Activated CD4-positive, alpha-beta T cell treated with anti-CD3 and anti-CD28 coated beads for 36 hours (primary cell): ENCODE measurements at places on chromosomes 3 and 15. TPM values are rescaled to one million over a fixed set of nuclear protein-coding genes. Genes with fewer than 3 reads are reported as not detected.

PAQR9 gene
- total RNA-seq: not detected

CCNB2 gene
- total RNA-seq: 75.3 TPM

SCAANT1 gene
- total RNA-seq: not detected

P2RY13 gene
- not detected for total RNA-seq

STRC gene
- total RNA-seq: 0.66 TPM

SPG11 gene
- 88.7 TPM for total RNA-seq

LSM3 gene
- 30.2 TPM for total RNA-seq

GHSR gene
- total RNA-seq: not detected

SYNPR gene
- not detected for total RNA-seq

UNC13C gene
- total RNA-seq: not detected

MED12L gene
- 3.0 TPM for total RNA-seq

SLC9C1 gene
- not detected for total RNA-seq

NR2F2 gene
- total RNA-seq: not detected

CIDEC gene
- not detected for total RNA-seq

RFC4 gene
- 130 TPM for total RNA-seq

SHC4 gene
- total RNA-seq: 1.4 TPM

MASP1 gene
- not detected for total RNA-seq

ZNF717 gene
- total RNA-seq: 13.1 TPM

EPHB3 gene
- not detected for total RNA-seq

DPPA4 gene
- 1.5 TPM for total RNA-seq

CRYGS gene
- total RNA-seq: 1.7 TPM

PTPRG gene
- 0.32 TPM for total RNA-seq

RBPMS2 gene
- total RNA-seq: not detected

ITIH1 gene
- not detected for total RNA-seq

CCRL2 gene
- total RNA-seq: 1.3 TPM

SH3GL3 gene
- total RNA-seq: not detected

SLC30A4 gene
- total RNA-seq: 1.9 TPM

SPINK8 gene
- not detected for total RNA-seq

DGKG gene
- total RNA-seq: 0.71 TPM

CSTA gene
- total RNA-seq: not detected

TGM5 gene
- total RNA-seq: not detected

ATP13A4 gene
- 1.1 TPM for total RNA-seq

SEMA3G gene
- total RNA-seq: not detected

BCL2A1 gene
- total RNA-seq: 103 TPM

TRIM71 gene
- 0.02 TPM for total RNA-seq

CXCR6 gene
- total RNA-seq: 0.42 TPM

LIPC gene
- total RNA-seq: 0.30 TPM

OR5K2 gene
- total RNA-seq: not detected

JMJD7 gene
- 17.1 TPM for total RNA-seq

GNAT1 gene
- total RNA-seq: not detected

GOLGA6L25 gene
- not detected for total RNA-seq

MRAS gene
- 0.16 TPM for total RNA-seq

MYH15 gene
- total RNA-seq: 0.09 TPM

GOLGA6L7 gene
- not detected for total RNA-seq

IL5RA gene
- total RNA-seq: 0.30 TPM

XIRP1 gene
- 2.2 TPM for total RNA-seq
